ENCODE measurements at places on chromosomes 12 and 14.

DNA sequence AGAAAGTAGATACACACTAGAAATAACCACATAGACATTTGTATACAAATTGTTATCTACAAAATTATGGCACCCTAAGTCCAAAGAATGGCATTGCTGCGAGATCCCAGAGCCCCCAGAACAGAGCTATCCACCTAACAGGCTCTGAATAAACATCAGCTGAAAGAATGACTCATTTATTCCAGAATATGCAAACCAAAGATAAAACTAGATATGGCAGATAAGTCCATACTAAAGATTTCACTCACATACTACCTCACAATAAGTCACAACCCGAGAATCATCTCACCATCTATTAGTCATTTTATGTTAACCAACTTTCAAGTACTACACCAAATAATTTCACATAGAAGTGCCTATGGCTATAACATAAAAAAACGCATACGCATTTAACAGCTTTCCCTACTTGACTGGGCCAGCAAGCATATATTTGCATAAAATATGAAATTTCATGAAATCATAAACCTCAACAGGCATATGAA, 5.6 kb downstream of the CNIH1 start:
- peak; percentile 62 for DNase-seq

GRCh38 chr14:105150368-105151083, 18.1 kb downstream of the JAG2 start:
- DNase-seq = no peak

DNA sequence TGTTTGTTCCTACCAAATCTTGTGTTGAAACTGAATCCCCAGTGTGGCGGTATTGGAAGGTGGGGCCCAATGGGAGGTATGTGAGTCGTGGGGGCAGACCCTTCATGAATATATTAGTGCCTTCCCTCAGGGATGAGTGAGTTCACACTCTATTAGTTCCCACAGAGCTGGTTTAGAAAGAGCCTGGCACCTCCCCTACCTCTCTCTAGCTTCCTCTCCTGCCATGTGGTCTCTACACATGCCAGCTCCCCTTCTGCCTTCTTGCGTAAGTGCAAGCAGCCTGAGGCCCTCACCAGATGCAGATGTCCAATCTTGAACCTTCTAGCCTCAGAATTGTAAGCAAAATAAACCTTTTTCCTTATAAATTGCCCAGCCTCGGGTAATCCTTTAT, 105.8 kb downstream of the SPTSSA start:
- DNase-seq = peak; percentile 65

DNA sequence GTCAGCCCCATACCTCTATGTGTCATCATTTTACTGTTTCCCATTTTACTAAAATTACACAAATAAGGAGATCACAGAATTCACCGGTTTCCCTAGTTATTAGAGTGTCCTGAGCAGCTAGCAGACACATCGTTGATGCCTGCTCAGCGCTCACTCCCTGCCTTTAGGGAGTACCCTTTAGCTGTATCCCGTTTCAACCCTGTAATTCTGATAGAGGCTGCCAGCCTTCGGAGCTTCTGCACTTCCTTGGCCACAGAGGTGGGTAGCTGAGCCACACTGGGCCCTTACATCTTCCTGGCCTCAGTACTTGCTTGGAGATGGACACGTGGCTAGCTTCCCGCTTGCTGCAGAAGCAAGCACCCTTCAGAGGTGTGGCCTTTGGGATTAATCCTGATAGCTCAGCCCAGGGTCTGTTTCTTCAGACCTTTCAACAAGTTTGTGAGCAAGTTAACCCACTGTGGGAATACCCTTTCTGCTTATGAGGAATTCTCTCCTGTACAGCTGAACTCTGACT, 14.3 kb upstream of the FBXW8 start:
- no peak for DNase-seq

DNA sequence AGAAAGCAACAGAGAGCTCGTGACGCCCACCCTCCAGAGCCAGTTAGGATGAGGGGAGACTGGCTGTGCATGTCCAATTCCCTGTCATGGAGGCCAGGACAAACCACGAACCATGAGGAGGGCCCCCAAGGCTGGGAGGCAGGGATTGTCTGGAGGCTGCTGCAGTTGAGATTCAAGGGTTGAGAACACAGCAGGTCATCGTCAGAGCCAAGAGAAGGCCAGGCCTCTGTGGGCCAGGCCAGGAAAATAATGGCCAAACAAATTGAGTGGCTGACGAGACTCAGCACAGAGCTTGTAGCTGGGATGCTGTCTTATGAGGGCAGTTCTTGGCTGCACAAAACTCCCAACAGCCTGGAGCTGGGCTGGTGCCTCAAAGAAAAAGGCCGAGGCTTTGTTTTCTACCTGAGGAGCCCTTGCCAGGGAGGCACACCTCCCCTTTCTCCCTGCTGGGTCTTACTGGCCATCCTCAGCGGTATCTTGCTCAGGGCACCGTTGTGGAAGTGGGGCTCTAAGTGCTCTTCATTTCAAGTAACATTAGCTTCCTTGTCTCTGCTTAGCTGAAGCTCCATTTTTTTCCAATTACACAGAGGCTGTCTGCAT, 665.9 kb downstream of the BCL11B start:
- DNase-seq = no peak

- no peak for DNase-seq
Measured at GRCh38 chr12:97757481-97758193, 295.0 kb downstream of the RMST start.

DNA sequence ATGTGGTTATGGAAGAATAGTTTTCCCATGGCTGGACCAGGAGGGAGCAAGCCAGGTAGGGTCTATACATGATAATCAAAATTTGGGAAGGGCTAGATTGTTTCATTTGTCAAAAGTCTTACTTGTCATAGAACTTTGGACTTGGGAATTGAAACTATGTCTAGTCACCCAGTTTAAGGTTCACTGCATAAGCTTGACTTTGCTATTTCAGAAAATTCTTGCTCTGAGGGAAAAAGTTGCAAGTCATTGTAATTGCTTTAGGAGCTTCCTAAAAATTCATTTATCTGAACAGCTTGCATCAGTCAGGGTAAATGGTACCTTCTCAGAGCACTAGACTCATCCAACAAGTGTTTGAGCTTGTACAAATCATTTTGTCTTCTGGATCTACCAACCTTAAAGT, 1194.7 kb downstream of the GALC start:
- DNase-seq = peak; percentile 57

GRCh38 chr14:104596451-104596918, 8.1 kb downstream of the TMEM179 start:
- DNase-seq = no peak

GRCh38 chr12:8045952-8046944, 13.7 kb downstream of the FOXJ2 start:
- peak; percentile 91 for DNase-seq

DNA sequence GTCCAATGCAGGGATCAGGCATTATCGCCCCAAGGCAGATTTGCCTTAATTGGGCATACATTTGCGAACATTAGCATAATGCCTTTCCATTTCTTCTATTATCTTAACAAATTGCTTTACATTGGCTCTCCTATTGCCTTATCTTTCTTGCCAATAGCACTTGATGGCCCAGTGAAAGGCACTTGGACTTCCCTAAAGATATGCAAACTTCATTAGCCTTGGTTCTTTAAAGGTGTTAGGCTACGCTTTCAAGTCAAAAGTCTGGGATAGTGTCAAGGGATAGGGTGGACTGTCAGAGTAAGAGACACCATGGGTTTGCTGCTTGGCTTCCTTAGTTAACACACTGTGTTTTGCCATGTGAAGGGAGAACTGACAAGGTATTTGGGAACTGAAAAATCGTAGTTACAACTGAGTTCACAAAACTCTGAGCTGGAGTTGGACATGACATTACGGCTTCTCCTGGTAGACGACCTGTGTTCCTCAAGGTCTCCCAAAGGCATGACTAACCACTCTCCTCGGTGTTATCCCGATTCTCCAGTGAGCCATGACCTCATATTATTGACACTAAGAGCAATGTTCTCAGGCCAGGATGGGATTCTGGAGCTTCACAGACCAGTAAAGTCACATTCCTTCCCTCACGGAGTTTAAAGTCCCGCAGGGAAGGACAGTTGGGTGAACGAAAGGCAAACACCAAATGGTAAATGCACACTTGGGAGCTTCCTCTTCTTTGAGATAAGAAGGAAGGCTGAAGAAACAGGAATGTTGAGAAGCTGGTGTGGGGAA, 65.2 kb downstream of the TBC1D30 start:
- DNase-seq = no peak

All from adipocyte (in vitro differentiated cells).